ENCODE measurements at places on chromosomes 3 and 15.

- peaks cover 9% of the 10 kb centered on the region for H3K36me3 ChIP-seq
- DNase-seq = no peak
- no peaks in the 10 kb centered on the region for H3K27me3 ChIP-seq
- H3K4me1 ChIP-seq = peaks cover 32% of the 10 kb centered on the region
- H3K27ac ChIP-seq = no peak overlapping the region
These were observed 145.6 kb upstream of the SLC2A2 start for GRCh38 chr3:171172070-171172469.

- DNase-seq = no peak
- no peak overlapping the region for H3K27ac ChIP-seq
- peaks cover 13% of the 10 kb centered on the region for H3K4me1 ChIP-seq
- H3K36me3 ChIP-seq = no peaks in the 10 kb centered on the region
These were observed 534.2 kb downstream of the NSUN3 start for GRCh38 chr3:94596887-94597566.

DNA sequence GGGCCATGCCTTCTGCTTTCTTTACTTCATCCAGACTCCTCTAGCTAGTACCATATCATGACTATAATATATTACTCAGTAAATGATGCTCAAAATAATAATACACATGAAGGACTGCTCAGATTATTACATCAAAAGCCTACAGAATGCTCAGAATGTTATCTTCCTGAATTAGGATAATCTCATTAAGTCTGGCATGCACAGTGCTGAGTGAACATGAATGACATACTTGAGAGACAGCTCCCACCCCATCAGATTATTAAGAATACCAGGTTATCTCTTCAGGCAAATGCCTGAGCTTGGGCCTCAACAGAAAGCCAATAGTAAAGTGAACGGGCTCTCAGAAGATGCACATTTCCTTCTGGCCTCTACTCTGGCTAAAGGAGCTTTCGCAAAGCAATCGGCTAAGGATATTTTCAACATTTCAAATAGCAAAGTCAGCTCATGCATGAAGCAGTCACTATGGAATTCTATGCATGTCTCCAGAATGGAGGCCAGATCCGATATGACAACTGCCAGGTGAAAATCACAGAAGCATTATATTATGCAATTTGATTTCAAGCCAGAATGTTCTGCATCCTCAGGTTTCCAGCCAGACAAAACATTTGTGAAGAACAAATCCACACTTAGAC lies 122.6 kb downstream of the KCNMB2 start:
- H3K27ac ChIP-seq = no peak overlapping the region
- DNase-seq = no peak
- H3K36me3 ChIP-seq = no peaks in the 10 kb centered on the region
- H3K4me3 ChIP-seq = no peak overlapping the region
- no peaks in the 10 kb centered on the region for H3K27me3 ChIP-seq

GRCh38 chr3:58751882-58752567 lies 85.5 kb upstream of the FAM3D start:
- no peaks in the 10 kb centered on the region for H3K4me1 ChIP-seq
- H3K27ac ChIP-seq = no peak overlapping the region
- H3K27me3 ChIP-seq = no peaks in the 10 kb centered on the region
- no peak overlapping the region for H3K4me3 ChIP-seq
- no peaks in the 10 kb centered on the region for H3K36me3 ChIP-seq
- no peak for DNase-seq

- no peak overlapping the region for H3K27ac ChIP-seq
- H3K4me1 ChIP-seq = no peaks in the 10 kb centered on the region
- no peak for DNase-seq
- no peaks in the 10 kb centered on the region for H3K36me3 ChIP-seq
- H3K4me3 ChIP-seq = no peak overlapping the region
These were observed 510.3 kb downstream of the EPHA3 start for GRCh38 chr3:89617706-89618105.

Data from neural crest cell (in vitro differentiated cells).